ENCODE measurements at places on chromosomes 12 and 14.

GRCh38 chr12:112466011-112466422, 47.3 kb downstream of the PTPN11 start:
- no peak for DNase-seq

- no peak for DNase-seq
Measured at GRCh38 chr12:68393417-68393816, 61.3 kb upstream of the MDM1 start.

GRCh38 chr14:76396714-76397187, 20.8 kb downstream of the ESRRB start:
- DNase-seq, result no peak

DNA sequence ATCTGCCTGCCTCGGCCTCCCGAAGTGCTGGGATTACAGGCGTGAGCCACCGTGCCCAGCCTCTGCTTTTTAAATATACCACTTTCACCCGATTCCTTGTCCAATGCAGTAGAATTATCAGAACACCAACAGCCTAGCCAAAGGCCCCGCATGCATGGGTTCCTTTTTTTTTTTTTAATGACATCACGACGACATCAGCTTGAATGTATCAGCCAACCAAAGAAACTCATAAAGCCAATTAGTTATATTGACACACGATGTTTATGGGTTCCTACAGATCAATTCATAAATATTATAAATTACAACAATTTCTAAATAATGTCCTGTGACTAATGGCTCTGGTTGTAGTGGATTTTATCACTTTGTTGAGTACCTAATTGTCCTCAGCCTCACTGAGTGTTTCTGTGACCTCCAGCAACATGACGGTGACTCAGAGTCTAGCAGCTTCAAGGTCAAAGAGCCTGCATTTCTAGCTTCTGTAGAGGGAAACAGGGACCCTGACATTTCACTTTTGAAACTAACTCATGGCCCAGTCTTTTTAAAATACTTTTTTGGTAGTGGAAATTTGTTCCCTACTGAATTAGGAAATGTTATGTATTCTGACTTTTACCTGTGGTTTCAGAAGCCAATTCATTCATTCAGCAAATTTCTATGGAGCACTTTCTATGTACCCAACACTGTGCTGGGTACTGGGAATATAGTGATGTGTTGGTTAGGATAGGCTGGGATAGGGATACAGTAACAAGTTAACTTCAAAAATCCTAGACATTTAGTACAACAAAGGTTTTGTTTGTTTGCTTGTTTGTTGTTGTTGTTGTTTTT, 144.1 kb downstream of the SUDS3 start:
- DNase-seq, result no peak

DNA sequence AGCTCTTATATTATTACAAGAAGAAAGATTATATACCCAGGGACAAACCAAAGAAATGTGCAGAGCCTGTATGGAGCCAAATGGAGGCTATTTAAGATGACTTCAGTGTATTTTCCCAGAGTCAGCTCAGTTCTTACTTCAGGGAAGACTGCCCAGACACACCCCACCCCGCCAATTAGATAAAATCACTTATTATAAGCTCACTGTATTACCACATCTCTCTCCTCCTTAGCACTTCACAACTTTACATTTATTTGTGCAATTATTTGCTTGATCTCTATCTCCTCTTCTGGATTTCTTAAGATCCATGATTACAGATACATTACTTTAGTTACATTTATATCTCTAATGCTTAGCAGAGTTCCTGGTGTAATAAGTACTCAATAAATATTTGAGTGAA, 24.7 kb upstream of the WDR89 start:
- no peak for DNase-seq

- no peak for DNase-seq
Measured at GRCh38 chr14:22713631-22713950, 52.9 kb upstream of the OXA1L start.

DNA sequence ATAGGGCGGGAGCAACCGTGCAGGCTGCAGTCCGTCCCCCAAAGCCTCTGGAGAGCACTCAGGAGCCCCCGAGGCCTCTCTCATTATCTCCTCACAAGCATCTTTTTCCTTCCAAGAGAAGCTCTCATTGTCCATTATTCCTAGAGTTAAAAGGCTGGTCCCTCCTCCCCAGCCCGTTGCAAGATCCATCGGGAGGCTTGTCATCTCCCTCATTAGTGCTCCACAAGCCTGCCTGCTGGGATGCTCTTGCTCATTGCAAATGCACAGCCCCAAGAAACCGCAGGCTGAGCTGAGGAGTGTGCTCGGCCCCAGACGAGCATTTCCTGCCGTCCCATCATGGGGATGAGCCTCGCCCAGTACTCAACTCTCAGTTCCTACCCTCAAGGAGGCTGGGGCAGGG, 23.3 kb downstream of the NUAK1 start:
- DNase-seq, result no peak

- no peak for DNase-seq
Measured at GRCh38 chr14:60510951-60511599, 2.1 kb downstream of the SIX6 start.

- DNase-seq, result no peak
Measured at GRCh38 chr12:121849211-121849610, 9.4 kb downstream of the HPD start.

- no peak for DNase-seq
Measured at GRCh38 chr12:2833810-2834209, 1.0 kb downstream of the NRIP2 start.

DNA sequence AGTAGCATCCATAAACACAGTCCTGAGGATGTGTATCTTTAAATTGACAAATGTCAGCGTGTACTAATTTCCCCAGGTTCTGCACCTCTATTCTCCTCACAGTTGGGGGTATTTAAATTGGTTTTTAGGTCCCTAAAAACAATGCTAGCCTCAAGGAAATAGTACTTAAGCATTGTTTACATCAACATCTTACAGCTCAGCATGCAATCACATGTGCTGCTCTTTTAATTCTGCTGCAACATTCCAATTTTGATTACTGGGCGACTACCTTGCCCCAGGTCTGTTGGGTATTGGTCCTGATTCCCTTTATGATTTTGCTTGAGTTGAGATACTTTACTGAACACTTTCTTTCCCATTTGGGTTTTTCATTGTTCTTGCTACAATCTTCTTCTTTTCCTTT, 616.6 kb downstream of the CCER1 start:
- DNase-seq, result no peak

GRCh38 chr14:101821528-101821927, 60.0 kb downstream of the PPP2R5C start:
- DNase-seq, result no peak
